Occipital lobe (tissue), 3 donors: ENCODE measurements at places on chromosomes 2 and 18. TPM values are rescaled to one million over a fixed set of nuclear protein-coding genes. Genes with fewer than 3 reads are reported as not detected.

- no peak for DNase-seq
Observed at GRCh38 chr2:60247471-60247870, 306.0 kb downstream of the BCL11A start.

DNA sequence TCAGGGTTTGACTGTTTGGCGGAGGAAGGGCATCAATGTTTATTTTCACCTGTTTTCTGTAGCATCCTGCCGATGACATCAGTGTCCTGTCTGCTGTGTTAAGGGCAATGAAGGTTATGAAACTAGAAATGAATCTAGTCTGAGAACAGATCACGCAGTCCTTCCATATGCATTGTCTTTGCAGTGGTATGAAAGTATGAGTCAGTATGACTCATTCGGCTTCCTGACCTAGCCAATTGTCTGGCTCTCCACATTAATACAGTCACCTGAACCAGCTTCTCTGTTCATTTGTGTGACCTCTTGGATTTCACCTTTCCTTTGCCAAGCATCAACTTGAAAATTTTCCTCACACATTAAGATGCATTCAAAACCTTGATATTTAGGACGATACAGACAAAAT lies 353.8 kb downstream of the RND3 start:
- DNase-seq: no peak

GRCh38 chr2:205025580-205026240 lies 480.4 kb downstream of the PARD3B start:
- no peak for DNase-seq

DNA sequence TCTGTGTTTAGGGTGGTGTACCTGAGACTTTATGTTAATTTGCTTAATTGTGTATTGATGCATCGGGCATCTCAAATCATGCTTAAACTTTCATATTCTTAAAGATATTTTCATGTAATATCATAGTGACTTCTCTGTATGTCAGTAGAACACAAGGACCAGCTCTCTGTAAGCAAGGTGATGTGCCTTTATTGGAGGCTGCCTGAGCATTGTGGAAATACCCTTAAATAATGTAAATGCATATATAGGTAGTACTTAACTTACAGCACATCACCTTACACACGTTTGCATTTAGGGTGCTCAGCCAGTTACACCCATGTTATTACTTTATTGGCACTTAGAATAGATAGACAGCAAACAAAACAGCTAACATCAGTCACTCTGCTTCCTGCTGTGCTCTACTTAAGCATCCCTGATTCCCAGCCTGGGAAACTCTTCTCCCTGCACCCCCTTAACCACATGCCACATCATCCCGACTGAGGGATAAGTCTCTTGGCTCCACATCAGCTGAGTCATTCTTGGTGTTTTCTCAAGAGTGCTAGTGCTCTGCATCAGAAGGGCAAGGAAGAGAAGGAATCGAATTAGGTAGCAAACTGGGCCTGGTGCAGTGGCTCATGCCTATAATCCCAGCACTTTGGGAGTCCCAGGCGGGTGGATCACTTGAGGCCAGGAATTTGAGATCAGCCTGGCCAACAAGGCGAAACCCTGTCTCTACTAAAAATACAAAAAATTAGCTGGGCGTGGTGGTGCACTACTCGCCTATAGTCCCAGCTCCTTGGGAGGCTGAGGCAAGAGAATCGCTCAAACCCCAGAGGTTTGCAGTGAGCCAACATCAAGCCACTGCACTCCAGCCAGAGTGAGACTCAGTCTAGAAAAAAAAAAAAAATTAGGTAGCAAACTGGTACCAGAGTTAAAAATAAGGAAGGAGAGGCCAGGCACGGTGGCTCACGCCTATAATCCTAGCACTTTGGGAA lies 108.7 kb downstream of the MAP3K20 start:
- peak; percentile 8 for DNase-seq

DNA sequence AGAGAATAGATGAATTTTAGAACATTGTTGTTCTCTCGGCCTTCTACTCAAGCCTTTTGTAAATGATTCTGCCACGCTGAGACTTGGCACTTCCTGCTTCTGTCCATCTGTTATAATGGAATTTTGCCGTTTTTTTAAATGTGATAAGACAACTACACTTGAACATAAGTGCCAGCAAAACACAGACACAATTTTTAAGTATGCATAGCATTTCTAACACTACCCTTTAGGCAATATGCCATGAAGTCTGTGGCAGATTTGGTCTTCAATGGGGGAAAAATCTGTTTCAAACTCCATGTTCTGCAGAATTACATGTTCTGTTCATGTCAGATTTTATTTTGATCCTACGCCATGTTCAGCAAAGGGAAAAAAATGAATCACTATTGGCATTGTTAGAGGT lies 1170.7 kb upstream of the SLC39A10 start:
- DNase-seq: no peak

DNA sequence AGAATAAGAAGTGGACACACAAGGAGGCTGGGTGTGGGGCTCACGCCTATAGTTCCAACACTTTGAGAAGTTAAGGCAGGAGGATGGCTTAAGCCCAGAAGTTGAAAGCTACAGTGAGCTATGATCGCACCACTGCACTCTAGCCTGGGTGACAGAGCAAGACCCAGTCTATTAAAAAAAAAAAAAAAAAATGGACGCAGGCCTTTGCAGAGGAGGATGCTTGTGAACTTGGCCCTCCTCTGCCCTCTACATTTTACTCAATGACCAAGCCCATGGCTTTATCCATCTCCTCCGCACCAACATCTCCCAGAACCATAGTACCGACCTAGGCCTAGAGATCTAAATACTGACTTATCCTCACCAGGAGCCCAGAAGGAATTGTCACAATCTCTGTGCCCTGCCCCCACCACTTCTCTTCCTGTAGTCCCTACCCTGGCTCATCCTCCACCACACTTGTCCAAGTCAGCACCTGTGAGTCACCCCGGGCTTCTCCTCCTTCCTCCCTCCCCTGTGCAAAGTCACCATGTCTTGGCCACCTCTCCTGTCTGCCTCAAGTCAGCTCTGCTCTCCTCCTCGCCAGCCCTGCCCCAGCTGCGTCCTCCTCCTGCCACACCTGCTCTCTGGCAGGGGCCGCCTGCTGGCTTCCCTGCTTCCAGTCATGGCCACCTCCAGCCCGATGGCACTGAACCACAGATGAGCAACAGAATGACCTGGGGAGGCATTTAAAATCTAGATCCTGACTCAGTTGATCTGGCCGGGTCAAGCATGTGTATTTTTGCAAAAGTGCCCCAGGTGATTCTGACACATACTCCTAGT lies 35.8 kb upstream of the ASPRV1 start:
- DNase-seq: no peak

DNA sequence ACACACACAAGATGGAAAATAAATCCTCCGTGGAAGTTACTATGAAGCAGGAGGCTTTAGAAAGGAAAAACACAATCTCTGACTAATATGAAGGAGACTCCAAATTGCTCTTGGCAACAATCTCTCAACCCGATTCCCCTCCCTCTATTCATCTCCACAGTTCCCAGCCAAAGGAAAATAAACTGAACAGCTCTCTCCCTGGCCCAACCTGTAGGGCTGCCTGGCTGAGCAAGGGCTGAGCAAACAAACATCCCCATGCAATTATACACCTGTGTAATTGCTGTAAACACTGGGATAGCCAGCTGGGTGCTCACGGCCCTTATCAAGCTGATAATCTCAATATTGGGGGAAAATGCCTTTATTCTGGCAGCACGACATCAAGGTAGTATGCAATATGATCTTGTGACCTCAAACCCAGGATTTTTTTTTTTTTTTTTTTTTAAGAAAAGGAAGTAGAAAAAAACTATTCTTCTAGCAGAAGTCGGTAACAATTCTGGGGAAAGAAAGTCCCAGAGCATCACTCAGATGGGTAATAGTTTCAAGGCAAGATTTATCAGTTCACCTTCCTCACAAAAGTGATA lies 203.3 kb upstream of the SMAD2 start:
- DNase-seq: no peak

- DNase-seq: no peak
Observed at GRCh38 chr2:228321015-228321414, 139.5 kb upstream of the SPHKAP start.

GRCh38 chr2:74119912-74120825 lies 27.5 kb downstream of the BOLA3 start:
- DNase-seq: peak; percentile 82

DNA sequence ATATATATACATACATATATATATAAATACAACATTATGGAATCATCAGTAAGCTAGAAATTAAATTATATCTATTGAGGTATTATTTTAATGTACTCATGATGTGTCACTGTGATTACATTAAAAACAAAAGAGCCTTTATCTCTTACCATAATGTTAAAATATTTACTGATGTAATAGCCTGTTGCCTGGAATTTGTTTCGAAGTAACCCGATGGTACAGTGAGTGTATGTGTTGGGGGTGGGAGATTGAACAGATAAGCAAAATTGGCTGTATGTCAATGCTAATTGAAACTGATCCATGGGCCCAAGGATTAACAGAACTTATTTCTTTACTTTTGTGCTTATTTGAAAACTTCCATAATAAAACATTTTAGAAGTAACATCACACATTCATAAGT lies 1473.2 kb downstream of the LRP1B start:
- DNase-seq: no peak

GRCh38 chr2:20052229-20052851 lies 912 bp upstream of the LAPTM4A start:
- DNase-seq: no peak

GRCh38 chr2:231294116-231294515 lies 95.7 kb downstream of the ARMC9 start:
- no peak for DNase-seq

GRCh38 chr2:62713837-62714236 lies 8.3 kb downstream of the EHBP1 start:
- DNase-seq: no peak

- DNase-seq: no peak
Observed at GRCh38 chr2:216259081-216259480, 113.2 kb downstream of the MARCHF4 start.

GRCh38 chr2:173278794-173279526 lies 75.7 kb upstream of the CDCA7 start:
- DNase-seq: no peak

DNA sequence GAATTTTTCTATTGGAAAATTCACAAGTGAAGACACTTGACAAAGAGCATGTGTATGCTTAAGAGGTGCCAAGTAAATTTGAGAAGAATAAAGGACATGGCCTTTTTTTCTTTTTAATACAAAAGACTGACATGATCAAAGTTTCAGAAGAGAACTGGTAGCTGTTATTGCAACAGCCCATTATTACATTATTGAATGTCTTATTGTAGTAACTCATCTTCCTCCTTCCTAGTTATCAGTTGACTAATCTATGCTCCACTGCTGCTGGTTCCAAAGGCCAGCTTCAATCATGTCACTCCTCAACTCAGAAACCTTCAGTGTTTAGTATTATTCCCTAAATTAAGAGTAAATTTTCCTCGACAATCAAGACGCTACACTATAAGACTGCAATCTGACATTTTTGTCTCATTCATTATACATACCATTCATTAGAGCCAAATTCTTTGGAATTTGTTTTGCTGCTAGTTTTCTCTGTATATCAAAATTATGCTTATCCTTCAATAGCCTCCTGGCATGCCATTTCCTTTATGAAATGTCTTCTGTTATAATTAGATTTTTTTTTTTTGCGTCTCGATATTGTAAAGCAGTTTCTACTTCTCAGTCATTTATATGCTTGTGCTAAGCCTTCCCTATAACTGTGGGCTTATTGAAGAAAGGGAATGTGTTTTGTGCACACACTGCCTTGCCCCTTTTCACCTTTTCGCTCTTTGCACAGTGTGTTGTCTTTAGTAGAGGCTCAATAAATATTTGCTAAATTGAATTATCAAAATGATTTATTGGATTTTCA lies 27.9 kb downstream of the ITGA4 start:
- DNase-seq: no peak

DNA sequence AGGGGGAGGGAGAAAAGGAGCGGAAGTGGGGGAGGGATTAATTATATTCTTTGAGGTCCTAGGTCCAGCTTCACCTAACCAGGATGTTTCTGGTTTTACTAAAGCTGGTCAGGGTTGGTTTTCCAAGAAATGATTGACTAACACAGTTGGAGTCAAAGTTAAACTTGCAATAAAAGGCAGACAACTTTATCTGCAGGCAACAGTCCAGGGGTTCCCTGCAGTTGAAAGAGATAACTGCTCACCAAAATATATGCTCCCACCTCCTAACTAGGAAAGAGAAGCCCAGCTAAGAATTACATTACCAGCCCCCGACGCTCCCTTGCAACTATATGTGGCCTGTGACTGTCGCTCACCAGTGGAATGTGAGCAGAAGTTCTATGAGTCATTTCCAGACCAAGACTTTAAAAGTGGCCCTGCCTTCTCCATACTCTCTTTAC lies 140.0 kb upstream of the PKDCC start:
- no peak for DNase-seq

DNA sequence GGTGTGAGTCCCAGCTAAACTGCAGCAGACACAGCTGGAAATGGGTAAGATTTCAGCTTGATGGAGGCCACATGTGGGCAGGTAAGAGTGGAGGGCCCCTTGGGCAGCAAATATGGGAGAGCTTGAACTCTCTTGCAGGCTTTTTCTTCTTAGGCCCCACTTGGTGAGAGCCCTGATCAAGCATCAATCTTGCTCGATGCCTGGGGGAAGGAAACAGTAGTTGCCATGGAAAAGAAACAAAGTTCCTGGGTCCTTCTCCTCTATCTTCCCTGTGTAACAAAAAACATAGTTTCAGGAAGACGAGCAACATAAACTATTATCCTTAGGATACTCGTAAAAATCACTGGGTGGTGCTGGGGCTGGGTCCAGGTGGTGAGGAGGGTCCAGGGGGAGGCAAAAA lies 42.9 kb downstream of the KIAA1328 start:
- DNase-seq: no peak

- DNase-seq: no peak
Observed at GRCh38 chr18:10839421-10839820, 309.9 kb downstream of the PIEZO2 start.

DNA sequence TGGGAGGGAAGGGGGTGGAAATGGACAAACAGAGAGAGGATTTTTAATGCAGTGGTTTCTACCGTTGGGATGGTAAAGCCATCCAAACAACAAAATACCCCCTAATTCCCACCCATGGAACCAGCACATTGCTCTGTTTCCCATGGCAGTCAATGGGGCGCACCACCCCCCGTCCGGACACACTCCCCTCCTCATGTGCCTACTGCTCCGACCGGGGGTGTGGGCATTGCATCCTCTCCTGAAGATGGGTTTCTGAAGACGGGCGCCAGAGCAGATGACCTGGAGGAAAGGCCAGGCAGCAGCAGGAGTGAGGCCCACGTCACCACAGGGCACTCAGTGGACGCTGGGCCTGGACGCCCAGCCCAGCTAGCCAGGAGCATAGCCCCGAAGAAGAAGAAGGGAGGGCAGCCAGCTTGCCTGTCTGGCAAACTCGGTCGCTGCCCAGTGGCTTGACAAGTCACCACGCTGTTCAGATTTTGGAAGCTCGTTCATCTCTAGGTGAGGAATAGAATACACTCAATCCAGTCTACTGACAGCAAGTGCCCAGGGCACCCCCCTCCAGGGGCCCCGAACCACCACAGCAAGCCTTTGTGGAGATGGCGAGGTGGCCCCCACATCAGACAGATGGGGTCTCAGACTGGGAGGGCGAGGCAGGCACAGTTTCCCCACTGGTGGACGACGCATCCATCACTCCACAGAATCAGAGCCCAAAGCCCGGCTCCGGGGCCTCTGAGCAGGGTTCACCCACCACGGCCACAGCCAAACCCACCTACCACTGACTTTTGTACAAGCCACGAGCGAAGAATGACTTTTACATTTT lies 296.2 kb upstream of the SALL3 start:
- no peak for DNase-seq

Gene RESP18
- not detected for total RNA-seq

Gene VWC2L
- total RNA-seq: 20.9 TPM

Gene UGT1A10
- total RNA-seq: not detected

Gene MEIS1
- total RNA-seq: 20.7 TPM

Gene MSTN
- total RNA-seq: 0.94 TPM

Gene IGFBP2
- 213 TPM for total RNA-seq

Gene TRABD2A
- total RNA-seq: 1.1 TPM

Gene TET3
- total RNA-seq: 20.9 TPM

Gene CAVIN2
- total RNA-seq: 6.6 TPM

Gene TFPI
- total RNA-seq: 35.2 TPM

Gene FOXD4L1
- 0.31 TPM for total RNA-seq
